ENCODE measurements at places on chromosomes 2 and 18.

DNA sequence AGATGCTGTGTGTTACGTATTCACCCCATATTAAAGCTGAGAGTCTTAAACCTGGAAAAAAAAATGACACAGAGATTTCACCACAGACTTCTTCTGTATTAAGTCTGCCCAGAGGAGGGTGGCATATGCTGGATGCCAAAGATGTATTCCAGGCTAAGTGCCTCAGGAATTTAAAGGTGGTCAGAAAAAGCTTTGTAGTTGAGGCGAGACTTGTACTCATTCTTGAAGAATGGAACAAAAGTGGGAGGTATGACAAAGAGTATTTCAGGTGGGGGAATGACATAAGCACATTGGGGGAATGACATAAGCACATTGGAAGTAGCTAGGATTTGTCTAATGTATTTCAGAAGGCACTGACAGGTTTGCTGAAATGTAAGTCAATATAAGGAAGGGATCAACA is 98.6 kb downstream of the BABAM2 start:
- DNase-seq = no peak
- H3K4me3 ChIP-seq = no peak overlapping the region
- no peak overlapping the region for H3K27ac ChIP-seq
- H3K36me3 ChIP-seq = no peaks in the 10 kb centered on the region
- no peaks in the 10 kb centered on the region for H3K27me3 ChIP-seq

DNA sequence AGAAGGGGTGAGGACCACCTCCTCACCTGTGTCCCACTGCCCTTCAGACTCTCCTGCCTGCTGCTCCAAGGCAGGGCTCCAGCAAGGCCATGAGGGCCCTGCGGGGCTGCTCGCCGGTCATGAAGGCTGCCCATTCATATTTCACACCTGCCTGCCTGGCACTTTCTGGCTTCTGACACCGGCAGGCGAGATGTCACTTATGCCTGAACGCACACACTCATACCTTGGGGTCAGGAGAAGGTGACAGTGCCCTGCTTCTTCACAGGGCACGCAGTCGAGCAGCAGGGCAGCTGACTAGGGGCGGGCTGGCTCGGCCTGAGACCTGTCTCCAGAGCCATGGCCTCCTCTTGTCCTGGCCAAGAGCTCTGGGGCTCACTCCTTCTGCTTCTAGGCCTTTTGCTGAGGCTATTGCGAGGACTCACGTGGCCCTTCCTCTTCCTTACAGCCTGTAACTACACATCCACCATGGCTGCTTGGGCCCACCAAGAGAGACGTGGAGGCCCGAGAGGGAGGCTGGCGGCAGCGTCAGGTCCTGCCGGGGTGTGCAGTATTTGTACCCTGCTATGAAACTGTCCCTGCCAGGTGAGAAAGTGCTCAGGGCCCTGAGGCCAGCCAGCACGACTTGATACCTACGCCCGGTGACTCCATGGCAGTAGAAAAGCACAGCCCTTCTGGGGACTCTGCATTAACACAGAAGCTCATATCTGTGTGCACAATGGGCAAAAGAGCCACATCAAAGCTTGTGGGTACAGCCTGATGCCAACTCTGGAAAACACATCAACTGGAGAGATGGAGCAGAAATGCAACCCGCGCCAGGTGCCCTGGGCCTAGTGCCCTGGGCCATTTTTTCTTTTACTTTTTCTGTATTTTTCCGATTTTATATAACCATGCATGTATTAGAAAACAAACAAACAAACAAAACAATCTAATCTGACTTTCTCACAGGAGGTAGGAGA is 30.6 kb downstream of the HS6ST1 start:
- H3K4me1 ChIP-seq = no peaks in the 10 kb centered on the region
- no peak overlapping the region for H3K4me3 ChIP-seq
- H3K36me3 ChIP-seq = no peaks in the 10 kb centered on the region
- no peak for DNase-seq
- H3K27ac ChIP-seq = no peak overlapping the region

DNA sequence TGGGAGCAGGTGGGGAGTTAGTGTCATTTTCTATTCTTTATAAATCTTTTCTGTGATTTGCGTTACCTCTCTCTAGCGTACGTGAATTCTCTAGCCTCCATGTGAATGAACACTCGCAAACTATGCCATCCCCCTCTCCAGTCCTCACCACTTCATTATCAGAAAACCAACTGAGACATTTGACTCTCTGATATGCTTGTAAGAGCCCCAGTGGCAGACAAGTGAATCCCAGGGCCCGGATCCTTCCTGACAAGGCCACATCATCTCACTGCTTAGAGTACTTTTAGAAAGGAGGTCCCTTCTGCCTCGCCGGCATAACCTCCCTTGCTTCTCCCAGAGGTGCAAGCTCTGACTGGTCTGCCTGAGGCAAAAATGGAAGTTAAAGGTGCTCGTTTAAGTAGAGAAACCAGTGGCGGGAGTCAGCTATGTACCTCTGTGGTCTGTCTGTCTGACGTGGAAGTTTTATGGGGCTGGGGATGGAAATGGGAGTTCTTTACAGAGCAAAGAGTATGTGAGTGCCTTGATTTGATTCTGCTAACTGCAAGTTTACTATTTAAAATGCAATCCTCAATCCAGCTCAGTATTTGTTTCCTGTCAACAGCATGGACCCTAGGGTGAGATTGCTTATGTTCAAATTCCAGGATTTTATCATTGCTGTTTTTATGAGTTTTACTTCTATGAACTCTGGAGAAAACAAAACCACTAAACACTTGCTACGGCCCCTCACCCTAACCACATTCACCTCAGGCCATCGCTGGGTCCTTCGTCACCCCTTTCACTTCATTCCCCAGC is 114.9 kb upstream of the MSTN start:
- no peak overlapping the region for H3K4me3 ChIP-seq
- H3K27me3 ChIP-seq = peaks cover 12% of the 10 kb centered on the region
- no peak for DNase-seq
- H3K4me1 ChIP-seq = no peaks in the 10 kb centered on the region
- no peak overlapping the region for H3K27ac ChIP-seq

- no peaks in the 10 kb centered on the region for H3K4me1 ChIP-seq
- H3K27me3 ChIP-seq = no peaks in the 10 kb centered on the region
- no peak overlapping the region for H3K4me3 ChIP-seq
- H3K36me3 ChIP-seq = no peaks in the 10 kb centered on the region
- no peak for DNase-seq
Observed at GRCh38 chr2:108345951-108346350, 31.8 kb upstream of the SULT1C4 start.

DNA sequence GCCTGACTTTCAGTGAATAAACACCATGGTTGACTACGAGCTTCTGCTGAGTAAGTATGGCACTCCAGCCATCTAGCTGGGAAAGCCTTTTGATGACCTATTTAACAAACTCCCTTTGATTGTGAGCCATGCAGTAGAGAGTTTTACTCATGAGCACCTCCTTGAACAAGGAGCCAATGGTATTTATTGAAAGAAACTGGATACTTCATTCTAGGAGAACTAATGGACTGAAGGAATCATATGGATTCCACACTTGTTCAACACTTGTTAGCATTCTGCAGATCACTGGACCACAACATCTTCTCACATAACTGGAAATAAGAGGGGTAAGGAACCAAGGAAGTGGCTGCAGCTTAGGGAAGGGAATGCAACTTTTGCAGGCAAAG is 320.9 kb upstream of the ETAA1 start:
- no peak overlapping the region for H3K4me3 ChIP-seq
- no peaks in the 10 kb centered on the region for H3K4me1 ChIP-seq
- H3K27ac ChIP-seq = no peak overlapping the region
- H3K27me3 ChIP-seq = no peaks in the 10 kb centered on the region
- no peak for DNase-seq

DNA sequence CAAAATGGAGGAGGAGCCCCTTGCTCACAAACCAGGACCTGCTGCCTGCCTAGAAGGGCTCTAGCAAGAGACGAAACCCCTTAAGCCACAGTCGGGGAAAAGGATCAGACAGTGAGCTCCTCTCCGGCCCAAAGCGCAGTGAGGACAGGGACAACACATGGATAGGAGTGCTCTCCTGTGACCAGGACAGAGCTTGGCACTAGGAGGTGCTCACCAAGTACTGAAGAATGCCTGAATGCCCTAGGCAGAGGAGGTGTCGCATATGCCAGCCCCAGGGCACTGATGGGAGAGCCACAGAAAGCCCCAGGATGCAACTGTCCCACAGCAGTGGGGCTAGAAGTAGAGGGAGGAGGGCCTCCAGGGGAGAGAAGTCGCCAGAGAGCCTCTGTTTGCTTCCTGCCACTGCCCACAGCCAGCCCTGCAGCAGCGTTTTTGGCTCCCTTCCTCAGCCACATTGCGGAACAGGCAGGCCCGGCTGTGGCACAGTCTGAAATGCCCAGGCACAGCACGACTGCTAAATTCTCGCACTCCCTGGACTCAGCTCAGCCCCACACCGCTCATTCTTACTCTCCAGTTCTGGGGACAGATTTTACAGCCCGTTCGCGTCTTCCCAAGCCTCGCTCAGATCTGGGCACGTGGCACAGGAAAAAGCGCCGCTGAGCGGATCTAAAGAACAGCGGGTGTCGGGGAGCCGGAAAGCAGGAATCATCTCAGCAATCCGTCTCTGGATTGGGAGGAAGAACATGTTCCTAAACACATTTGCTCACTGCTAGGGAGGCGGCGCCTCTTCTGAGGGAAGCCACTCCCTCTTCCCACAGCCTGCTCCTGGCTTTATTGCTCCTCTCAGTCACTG is 98.7 kb upstream of the POU3F3 start:
- H3K27me3 ChIP-seq = no peaks in the 10 kb centered on the region
- H3K27ac ChIP-seq = no peak overlapping the region
- DNase-seq = no peak

DNA sequence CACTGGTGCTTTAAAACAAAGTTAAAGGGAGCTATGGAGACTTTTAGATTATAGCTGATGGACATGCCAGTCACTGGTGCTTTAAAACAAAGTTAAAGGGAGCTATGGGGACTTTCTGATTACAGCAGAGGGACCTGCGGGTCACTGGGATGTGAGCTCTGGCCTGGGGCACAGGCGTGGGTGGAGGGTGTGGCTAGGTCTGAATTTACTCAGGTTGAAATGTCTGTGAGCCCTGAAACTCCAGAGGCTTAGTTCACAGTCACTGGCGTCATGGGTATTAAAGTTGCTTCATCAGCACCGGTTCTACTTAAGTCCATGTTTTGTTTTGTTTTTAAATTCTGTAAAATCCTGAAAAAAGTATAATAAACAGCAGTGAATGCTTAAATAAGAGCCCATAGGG is 49.0 kb upstream of the TMEM18 start:
- no peak for DNase-seq
- H3K27me3 ChIP-seq = no peaks in the 10 kb centered on the region
- H3K36me3 ChIP-seq = no peaks in the 10 kb centered on the region
- no peak overlapping the region for H3K4me3 ChIP-seq
- H3K4me1 ChIP-seq = no peaks in the 10 kb centered on the region
- H3K27ac ChIP-seq = no peak overlapping the region

DNA sequence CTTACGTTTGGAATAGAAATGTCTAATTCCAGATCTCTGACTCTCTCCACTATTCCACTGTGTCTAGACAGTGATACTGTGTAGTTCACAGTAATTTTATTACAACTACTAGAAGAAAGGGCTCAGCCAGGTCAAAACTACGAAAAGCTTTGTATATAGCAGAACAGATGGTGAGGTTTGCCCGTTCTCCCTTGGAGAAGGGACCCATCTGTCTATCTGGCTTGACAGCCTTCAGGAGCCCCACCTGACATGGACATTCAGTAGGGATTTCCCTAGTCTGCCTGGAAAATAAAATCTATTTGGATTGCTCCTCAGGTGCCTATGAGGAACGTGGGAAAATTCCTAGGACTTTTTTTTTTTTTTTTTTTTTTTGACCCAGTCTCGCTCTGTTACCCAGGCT is 435.4 kb downstream of the NRXN1 start:
- H3K4me3 ChIP-seq = no peak overlapping the region
- no peaks in the 10 kb centered on the region for H3K4me1 ChIP-seq
- H3K27ac ChIP-seq = no peak overlapping the region

DNA sequence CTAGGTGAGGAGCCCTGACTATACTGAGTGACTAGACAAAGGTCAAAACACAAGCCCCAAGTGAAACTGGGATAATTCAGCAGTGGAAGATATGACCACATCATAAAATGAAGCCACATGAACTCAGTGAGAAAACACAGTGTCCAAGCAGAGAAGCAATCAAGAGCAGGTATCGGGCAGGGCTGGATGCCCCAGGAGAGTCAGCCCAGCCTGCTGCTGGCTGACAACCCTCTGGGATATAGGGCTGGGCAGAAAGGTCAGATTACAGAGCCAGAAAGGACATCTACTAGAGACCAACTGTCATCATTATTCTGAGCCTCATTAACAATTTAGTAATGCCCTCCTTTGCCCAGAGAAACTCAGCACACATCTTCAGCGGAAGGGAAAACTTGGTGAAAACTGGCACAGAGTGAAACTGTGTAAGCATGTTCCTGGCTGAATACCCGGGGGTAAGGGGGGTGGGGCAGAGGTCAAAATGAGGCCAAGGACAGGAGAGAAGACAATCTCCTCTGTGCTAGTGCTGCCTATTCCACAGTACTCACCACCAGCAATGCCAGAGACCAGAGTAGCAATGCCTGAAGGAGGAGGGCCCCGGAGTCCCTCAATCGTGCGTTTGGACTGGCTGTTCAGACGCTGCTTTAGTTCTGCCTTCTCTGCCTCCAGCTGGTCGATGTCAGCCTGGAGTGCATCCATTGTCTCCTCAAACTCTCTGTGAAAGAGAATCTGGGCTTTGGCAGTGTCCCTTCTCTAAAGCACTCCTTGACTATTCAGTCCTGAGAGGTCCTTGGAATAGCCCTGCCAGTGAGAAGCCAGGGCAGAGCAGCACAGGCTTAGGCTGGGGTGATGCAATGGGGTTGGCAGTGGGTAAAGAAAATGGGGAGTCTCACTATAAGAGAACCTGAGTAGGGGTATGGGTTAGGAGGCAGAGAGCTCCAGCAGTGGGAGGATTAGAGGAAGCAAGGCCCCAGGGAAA is 15.3 kb downstream of the DCTN1 start:
- peaks cover 41% of the 10 kb centered on the region for H3K36me3 ChIP-seq
- H3K27ac ChIP-seq = no peak overlapping the region
- no peak overlapping the region for H3K4me3 ChIP-seq
- DNase-seq = no peak
- no peaks in the 10 kb centered on the region for H3K27me3 ChIP-seq

DNA sequence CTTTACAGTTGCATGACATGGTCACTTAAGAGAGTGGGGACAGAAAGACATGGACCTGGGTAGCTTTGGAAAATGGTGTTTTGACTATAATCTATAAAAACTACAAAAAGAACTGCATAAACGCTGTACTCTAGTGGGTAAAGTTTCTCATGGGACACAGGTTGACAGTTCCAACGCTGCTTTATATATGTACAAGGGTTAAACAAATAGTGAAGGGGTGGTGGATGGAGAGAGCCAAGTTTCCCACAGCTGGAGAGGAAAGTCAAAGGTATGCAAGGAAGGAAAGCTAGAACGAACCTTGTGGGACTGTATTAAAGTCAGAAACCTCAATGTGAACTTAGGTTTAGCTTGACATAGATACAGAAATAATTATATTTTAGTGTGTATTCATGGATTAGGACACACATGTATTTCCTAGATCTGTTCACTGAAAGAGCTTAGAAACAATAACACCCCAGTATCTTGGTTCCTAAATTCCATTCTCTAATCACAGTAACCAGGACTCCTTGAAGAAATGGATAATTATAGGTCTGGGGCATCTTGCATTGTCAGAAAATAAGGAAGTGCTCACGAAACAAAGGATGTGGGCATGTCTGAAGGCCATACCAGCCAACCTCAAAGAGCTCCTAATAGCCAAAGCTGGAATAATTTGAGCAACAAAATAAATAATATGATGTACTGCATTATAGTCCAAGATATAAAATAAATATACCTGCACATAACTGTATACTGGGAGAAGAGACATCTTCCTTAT is 28.8 kb downstream of the TANC1 start:
- H3K27ac ChIP-seq = no peak overlapping the region
- no peaks in the 10 kb centered on the region for H3K27me3 ChIP-seq
- H3K4me3 ChIP-seq = no peak overlapping the region
- no peak for DNase-seq
- no peaks in the 10 kb centered on the region for H3K36me3 ChIP-seq

All from naive thymus-derived CD4-positive, alpha-beta T cell (primary cell).